ENCODE measurements at places on chromosomes 3 and 15.
A peak's percentile ranks its signal among the peaks of the same experiment; 100 is the strongest.

- DNase-seq: no peak
Observed at GRCh38 chr3:62248734-62249483, 124.4 kb downstream of the FEZF2 start.

GRCh38 chr3:144375088-144375487 is 403.5 kb downstream of the DIPK2A start:
- DNase-seq: no peak

DNA sequence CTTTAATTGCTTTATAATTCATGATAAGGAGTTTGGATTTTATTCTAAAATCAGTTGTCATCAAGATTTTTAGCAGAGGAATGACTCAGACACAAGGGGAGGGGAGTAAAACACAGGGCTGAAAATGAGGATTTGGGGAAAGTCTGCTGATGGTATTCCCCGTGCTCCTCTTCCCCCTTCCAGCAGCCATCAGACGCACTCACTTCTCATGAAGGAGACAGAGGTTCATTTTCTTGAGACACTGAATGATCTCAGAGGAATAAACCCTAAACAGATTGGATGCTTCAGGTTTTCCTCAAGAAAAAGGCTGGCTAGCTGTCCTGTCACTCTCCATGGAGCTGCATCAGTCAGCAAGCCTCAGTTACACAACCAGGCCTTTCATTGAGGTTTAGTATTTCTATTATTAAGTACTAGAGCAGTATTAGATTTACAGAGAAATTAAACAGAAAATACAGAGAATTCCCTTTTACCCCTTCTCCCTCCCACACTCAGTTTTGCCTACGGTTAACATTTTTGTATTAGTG is 166.4 kb downstream of the C3orf70 start:
- DNase-seq: no peak

- no peak for DNase-seq
Observed at GRCh38 chr3:60839246-60839645, 412.0 kb downstream of the FHIT start.

DNA sequence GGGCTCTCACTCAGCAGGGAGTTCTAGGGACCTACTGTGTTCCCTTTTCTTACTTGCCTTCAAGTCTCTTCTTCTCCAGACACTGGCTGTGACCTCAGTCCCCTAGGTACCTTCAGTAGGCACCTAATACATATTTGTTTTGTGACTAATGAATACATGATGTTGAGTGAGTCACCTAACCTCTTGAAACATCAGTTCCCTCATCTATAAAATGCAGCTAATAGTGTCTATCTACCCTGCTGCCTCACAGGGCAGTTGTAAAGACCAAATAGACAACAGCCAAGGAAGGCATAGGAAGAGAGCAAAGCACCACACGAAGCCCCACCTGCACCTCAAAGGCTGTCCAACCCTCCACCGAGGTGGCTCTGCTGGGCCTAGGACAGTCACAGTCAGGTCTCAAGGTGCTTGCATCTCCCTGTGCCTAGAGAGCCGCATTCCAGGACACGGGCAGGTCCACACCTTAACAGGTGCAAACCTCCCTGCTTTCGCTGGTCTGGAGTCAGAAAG is 29.1 kb downstream of the DAPK2 start:
- no peak for DNase-seq

- DNase-seq: no peak
Observed at GRCh38 chr3:142348460-142348859, 99.4 kb downstream of the XRN1 start.

DNA sequence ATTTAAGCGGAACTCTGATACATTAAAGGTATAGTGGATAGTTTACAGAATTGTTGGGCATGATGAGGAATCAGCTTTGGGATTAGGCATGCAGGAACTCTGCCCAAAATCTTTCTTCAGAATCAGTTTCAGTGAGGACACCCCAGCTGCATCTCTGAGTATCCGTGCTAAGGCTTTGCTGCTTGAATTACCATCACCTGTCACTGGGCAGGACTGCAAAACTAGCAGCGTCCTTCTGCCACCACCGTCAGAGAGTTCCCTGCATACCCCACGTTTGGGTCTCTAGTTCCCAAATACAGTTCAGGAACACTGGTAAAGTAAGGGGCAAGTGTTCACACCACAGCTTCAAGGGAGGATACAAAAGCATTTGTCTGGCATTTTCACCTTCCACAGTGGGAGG is 164.6 kb upstream of the ARHGEF26 start:
- no peak for DNase-seq

DNA sequence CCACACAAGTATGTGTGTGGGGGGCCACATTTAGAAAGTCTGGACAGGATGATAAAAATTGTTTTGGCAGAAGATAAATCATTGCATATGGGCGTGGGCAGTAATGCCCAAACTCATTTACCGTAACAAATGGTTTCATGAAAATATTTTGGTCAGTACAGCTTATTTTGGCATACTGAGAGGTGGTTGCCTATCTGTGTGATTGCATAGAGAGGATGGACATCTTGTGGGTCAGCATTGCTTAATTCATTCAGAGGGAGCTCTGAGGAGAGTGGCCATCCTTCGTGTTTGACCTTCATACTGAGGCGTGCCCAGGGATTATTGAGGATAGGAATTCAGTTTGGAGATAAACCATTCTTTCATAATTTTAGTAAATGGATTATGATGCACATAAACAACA is 162.5 kb downstream of the GAP43 start:
- no peak for DNase-seq

DNA sequence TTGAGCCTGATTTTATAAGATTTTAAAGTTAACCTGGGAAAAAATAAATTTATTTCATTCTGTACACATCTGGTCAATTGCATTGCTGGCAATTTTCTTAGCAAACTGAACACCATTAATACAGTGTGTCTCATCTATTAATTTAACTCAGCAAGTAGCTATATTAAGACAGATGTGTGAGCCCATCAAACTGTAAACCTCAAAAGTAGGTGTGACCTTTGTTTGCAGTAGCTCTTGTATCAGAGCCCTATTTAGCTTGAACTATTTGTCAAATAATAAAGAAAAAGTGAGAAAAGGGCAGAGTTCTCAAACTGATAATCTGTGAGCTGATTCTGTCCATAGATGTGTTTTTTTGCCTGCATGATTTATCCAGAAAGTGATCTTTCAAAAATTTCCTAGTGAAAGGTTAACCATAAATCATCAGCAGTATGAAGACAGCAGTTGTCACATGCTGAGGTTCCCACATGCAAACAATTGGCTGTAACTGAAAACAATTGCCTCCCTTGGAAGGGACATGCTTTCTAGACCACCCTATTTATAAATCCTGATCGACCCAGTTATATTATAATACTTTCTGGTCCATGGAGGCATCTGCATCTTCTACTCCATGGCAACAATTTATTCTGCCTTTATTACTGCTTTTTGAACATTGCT is 646.5 kb downstream of the NSUN3 start:
- DNase-seq: no peak

DNA sequence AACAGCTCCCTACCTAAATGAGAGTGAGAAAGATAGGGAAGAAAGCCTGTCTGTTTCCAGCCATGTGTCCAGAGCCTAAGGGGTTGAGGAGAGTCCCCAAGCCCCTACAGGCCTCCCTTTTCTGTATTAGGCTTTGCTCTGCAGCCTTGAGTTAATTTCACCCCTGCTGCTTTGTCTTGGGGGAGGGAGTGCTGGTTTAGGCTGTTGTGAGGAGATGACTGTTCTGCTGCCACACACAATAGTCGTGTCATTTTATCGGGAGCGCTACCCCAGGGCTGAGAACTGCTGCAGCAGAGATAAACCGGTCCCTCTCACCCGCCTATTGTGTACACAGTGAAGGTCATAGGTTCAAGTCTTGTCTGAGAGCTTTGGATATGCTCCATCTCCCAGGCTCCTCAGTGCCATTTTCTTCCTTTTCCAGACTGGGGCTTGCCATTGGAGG is 1.4 kb downstream of the ZNF609 start:
- no peak for DNase-seq

GRCh38 chr3:172846706-172847105 is 96.2 kb downstream of the ECT2 start:
- no peak for DNase-seq

GRCh38 chr3:102125994-102126368 is 276.7 kb downstream of the NFKBIZ start:
- DNase-seq: no peak

DNA sequence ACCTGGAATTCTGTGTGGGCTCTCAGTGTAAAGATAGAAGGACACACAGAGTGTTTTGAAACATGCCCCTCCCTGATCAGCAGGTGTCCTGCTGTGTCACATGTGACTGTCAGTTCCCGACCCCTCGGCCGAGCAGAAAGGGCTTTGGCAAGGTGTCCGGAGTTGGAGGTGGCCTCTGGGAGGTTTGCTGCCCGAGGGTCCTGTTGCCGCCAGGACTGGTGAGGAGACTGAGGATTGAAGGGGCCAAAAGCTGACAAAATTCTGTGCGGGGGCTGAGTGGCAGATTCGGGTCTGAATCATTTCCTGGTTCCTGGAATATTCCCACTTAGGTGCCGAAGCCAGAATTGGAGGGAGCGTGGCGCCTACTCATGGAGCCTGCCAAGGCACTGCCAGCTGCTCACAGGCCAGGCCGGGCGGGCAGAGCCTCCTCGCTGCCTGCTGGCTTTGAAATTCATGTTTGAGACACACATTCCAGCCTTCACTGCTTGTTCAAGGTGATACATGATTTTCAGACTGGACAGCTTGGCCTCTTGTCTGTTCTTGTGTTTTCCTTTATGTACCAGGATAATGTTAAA is 83.8 kb downstream of the APBA2 start:
- peak; percentile 34 for DNase-seq

DNA sequence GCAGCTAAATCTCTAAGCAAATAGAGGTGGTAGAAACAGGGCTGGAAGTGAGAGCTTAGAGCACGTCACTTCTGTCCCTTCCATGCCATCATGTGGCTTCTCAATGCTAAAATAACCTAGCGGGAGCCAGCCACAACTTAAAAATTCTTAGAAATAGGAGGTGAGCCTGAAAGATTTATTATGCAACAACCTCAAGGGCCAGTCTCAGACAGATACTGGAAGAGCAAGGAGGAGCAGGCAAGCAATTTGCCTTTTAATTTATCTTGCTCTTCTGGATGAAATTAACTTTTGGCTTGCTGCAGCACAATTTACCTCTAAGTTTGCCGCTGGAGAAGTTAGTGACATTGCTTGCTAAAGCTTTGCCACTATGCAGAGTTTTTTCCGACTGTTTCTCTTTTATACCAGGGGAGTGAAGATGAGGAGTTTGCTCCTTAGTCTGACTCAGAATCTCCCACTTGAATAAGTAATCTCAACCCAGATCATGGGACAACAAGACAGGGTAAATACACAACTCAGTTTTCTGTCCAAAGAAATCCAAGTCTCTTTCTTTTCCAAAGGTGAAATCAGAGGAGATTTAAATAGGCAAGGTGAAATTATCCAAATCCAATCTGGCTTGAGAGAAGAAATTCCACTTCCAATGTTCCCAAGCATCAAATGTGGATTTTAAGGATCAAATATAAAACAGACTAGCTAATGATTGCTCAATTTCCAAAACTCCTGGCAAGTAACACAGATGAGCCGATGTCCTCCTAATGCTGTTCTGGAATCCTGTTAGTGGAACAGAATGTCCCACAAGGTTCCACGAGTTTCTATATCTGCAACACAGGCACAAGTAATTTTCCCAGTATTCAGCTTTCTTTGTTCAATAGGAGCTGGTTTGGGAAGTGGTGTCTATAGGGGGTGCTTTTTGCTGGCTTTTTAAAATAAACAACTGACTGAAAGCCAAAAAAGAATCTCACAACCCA is 329.4 kb upstream of the RORA start:
- DNase-seq: no peak

GRCh38 chr15:90071220-90071807 is 31.0 kb downstream of the IDH2 start:
- DNase-seq: no peak

GRCh38 chr3:150299201-150299600 is 108.9 kb upstream of the TSC22D2 start:
- DNase-seq: no peak

DNA sequence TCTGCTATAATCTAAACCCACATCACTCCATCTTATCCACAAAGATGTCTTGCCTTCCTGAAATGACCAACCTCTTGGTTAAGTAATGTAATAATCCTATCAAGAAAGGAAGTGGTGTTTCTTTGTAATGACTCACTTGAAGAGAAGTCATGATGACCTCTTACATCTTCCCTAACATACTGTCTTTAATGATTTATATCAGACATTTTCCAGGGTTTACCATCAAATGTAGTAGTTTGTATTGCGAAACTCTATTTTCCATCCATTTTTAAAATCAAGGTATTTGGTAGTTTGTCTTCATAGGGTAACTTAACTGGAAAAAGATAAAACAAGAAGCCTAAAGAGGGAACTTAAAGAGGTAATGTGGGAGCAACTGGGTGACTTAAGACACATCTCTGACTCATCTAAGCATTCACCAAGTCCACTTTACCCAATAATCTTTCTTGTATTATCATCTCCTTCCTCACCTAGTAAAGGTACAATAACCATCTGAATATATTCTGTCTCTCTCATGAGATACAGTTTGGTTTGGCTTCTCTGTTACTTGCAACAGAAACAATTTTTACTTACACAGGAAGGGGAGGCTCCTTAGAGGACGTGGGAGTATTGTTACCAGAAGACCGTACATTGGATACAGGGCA is 5.7 kb upstream of the MAPK6 start:
- DNase-seq: no peak

GRCh38 chr3:53941184-53941583 is 49.5 kb upstream of the SELENOK start:
- no peak for DNase-seq

- DNase-seq: no peak
Observed at GRCh38 chr15:68528626-68529290, 50.0 kb upstream of the CORO2B start.

DNA sequence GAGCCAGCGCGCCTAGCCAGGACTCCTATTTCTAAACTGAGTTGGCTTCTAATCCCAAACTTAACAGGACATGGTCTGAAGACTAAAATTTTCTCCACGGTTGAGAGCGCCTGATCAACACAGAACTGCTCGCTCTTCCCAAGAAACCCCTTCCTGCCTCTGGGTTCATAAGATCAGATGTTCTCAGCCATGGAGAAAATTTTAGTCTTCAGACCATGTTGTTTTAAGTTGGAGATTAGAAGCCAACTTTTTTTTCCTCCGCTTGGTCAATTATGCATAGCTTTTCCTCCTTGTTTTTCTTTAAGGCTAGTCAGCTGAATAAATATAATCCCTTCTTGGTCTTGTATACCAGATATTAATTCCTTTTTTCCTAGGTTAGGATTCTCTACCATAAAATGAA is 356.6 kb upstream of the ADAMTS9 start:
- DNase-seq: no peak

Measured in vagina (tissue), 2 donors.